ENCODE measurements at places on chromosomes 7 and 10.
A peak's percentile ranks its signal among the peaks of the same experiment; 100 is the strongest.

- no peak overlapping the region for H3K4me3 ChIP-seq
- no peaks in the 10 kb centered on the region for H3K4me1 ChIP-seq
- no peaks in the 10 kb centered on the region for H3K36me3 ChIP-seq
- no peak for DNase-seq
Observed at GRCh38 chr7:3914051-3914775, 613.2 kb downstream of the SDK1 start.

- no peak overlapping the region for H3K27ac ChIP-seq
- no peak for DNase-seq
- H3K36me3 ChIP-seq, result no peaks in the 10 kb centered on the region
- no peaks in the 10 kb centered on the region for H3K4me1 ChIP-seq
- H3K27me3 ChIP-seq, result no peaks in the 10 kb centered on the region
- no peak overlapping the region for H3K4me3 ChIP-seq
Observed at GRCh38 chr10:26939290-26939961, 78.7 kb upstream of the ABI1 start.

GRCh38 chr10:15852111-15852557 lies 8.2 kb downstream of the MINDY3 start:
- no peak overlapping the region for H3K27ac ChIP-seq
- H3K4me3 ChIP-seq, result no peak overlapping the region
- DNase-seq, result no peak

GRCh38 chr7:36811807-36812206 lies 87.5 kb upstream of the AOAH start:
- no peaks in the 10 kb centered on the region for H3K4me1 ChIP-seq
- H3K36me3 ChIP-seq, result no peaks in the 10 kb centered on the region
- no peak overlapping the region for H3K4me3 ChIP-seq

GRCh38 chr7:71775648-71776047 lies 636.5 kb downstream of the CALN1 start:
- H3K4me1 ChIP-seq, result no peaks in the 10 kb centered on the region
- no peak overlapping the region for H3K27ac ChIP-seq
- no peaks in the 10 kb centered on the region for H3K27me3 ChIP-seq
- no peak for DNase-seq
- no peak overlapping the region for H3K4me3 ChIP-seq

GRCh38 chr7:24917510-24918239 lies 62.3 kb downstream of the OSBPL3 start:
- peak; percentile 75 for DNase-seq
- H3K27ac ChIP-seq, result peak overlapping the region; percentile 68
- no peaks in the 10 kb centered on the region for H3K27me3 ChIP-seq
- no peaks in the 10 kb centered on the region for H3K36me3 ChIP-seq

DNA sequence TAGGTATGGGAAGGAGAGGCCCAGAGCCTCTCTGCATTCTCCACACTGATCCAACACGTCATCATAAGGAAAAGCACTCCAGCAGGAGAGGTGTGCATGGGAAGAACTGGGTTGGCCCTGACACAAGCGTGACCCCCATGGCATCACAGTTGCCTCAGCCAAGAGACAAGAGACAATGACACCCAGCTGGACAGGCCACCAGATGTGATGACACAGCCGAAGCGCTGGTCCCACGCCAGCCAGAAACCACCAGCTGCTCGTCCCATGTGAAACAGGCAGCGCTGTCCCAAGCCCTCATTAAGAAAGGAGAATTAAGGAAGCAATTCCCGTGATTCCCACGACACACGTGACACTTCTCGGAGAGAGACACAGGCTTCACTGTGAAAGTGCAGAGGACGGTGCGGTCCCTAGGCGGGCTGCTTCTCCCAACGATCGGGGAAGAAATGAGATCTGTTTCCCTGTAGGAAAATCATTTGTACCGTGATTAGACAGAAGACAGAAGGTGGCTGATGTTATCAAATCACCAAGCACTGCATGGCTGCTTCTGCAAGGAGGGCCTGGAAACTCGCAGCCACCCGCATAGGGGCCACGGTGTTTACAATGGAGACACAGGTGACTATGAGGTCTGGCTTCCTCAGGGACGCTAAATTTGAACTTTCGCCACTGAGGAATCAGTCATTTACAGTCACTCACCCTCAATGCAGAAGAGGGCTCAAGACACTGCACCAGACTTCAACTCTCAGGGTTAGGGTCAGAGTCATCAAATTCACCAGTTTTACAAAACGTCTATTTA lies 74.5 kb downstream of the DIP2C start:
- no peak overlapping the region for H3K4me3 ChIP-seq
- no peaks in the 10 kb centered on the region for H3K4me1 ChIP-seq
- DNase-seq, result no peak
- no peaks in the 10 kb centered on the region for H3K27me3 ChIP-seq
- no peaks in the 10 kb centered on the region for H3K36me3 ChIP-seq
- H3K27ac ChIP-seq, result no peak overlapping the region

- H3K4me3 ChIP-seq, result no peak within 1 kb of the TSS
- H3K27ac ChIP-seq, result no peak within 1 kb of the TSS
- H3K27me3 ChIP-seq, result no peaks in the 10 kb centered on the region
- DNase-seq, result no peak
Observed at GRCh38 chr10:129963641-129964501, at the start of gene EBF3. TSS of gene EBF3 (minus strand) at chr10:129964274. CDS start at chr10:129963768, 506 bp downstream.

DNA sequence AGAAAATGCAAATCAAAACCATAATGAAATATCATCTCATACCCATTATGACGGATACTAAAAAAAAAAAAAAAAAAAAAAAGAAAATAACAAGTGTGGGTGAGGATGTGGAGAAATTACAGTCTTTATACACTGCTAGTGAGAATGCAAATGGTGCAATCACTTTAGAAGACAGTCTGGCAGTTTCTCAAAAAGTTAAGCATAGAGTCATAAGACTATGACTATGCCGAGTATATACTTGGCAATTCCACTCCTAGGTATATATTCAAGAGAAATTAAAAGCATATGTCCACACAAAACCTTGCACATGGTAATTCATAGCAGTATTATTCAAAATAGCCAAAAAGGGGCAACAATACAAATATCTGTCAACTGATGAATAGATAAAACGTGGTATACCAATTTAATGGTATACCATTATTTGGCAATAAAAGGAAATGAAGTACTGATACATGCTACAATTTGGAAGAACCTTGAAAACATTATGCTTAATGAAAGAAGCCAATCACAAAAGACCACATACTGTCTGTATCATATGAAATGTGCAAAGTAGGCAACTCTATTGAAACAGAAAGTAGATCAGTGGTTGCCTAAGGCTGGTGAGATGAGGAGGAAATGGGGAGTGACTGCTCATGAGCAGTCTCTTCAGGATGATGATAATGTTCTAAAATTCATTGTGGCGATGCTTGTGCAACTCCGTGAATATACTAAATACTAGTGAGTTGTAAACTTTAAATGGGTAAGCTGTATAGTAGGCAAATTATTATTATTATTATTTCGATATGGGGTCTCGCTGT lies 90.1 kb upstream of the NANOS1 start:
- H3K36me3 ChIP-seq, result no peaks in the 10 kb centered on the region
- H3K4me1 ChIP-seq, result peaks cover 6% of the 10 kb centered on the region
- H3K4me3 ChIP-seq, result 0 out of 2 replicates have a peak overlapping the region, but pooled peaks have one; percentile 1

DNA sequence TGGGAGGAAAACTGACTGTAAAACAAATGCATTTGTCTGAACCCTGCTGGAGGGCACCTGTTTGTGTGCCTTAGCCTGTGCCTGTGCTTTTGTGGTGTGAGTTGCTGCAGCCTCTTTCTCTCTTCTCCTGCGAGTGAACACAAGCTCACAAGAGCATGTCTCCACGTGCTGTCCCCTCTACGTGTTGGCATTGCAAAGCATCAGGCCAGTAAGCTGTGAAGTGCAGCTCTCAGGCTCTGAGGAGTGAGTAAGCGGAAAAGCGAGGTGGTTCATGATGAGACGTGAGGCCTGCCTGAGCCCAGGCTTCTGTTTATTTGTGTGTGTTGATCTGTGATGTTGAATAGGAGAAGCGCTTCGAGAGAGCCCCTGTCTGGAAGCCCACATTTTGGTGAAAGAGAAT lies 85.6 kb upstream of the PDCD4 start:
- H3K27me3 ChIP-seq, result no peaks in the 10 kb centered on the region
- no peak overlapping the region for H3K27ac ChIP-seq
- no peak for DNase-seq
- H3K4me1 ChIP-seq, result no peaks in the 10 kb centered on the region
- no peak overlapping the region for H3K4me3 ChIP-seq
- H3K36me3 ChIP-seq, result no peaks in the 10 kb centered on the region

DNA sequence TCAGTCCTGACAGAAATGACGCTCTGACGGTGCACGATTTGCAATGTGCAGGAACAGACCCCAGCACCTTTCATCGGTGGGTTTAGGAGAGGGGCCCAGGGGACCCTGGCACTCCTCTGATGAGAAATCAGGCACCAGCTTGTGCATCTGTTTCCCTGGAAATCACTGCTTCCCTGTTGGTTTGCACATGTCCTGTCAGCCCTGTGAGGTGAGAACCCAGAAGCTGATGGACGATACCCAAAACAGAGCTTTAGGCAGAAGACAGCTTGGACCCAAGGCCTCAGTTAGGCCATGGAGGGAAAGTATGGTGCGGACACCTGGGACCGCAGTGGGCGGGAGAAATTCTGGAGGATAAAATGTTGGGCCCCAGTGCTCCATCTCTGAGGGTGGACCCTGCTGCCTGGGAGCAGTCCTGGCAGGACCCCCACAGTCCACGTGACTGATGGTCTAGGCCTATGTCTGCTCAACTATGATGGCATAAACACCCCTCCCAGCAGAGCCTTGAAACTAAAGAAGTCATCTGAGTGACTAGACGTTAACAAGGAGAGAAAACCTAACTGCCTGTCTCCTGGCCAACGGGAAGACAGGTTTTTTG lies 242.8 kb downstream of the PTPRN2 start:
- no peak overlapping the region for H3K4me3 ChIP-seq
- no peaks in the 10 kb centered on the region for H3K4me1 ChIP-seq
- DNase-seq, result no peak
- no peaks in the 10 kb centered on the region for H3K36me3 ChIP-seq

DNA sequence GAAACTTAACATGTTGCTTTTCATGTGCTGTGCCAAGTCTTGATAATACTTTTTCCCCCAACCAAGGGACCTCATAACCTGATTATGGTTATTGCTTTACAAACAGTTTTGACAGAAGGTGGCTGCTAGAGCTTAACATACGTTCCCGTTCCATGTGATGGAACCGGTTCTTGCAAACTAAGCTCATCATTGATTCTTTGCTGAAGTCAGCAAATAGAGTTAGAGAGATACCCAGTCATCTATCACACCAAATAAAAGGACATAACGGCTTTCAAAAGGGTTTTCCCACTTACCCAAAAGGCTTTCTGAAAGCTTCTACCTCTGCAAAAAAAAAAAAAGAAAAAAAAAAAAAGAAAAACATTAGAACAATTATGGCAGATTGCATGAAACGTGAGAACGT lies 230.3 kb upstream of the MDFIC start:
- no peaks in the 10 kb centered on the region for H3K4me1 ChIP-seq
- no peak overlapping the region for H3K27ac ChIP-seq
- H3K36me3 ChIP-seq, result no peaks in the 10 kb centered on the region
- H3K27me3 ChIP-seq, result no peaks in the 10 kb centered on the region
- no peak for DNase-seq

DNA sequence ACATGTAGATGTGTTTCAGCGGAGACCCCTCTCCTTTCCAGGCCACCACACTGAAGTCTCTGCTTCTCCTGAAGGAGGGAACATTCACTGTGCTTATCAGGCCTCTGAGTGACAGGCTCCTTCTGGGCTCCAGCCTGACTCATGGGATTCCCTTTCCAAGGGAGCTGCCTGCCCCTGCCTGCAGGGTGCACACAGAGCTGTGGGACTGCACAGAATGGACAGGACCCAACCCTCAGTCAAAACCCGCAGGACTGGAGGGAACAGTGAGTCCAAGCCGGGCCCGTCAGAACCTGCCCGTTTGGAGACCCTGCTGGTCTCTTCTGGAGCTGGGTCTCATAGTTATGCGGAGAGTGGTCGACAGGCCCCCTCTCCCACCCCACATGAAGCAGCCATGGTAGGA lies 32.6 kb downstream of the PLAC9 start:
- H3K36me3 ChIP-seq, result peaks cover 13% of the 10 kb centered on the region
- no peak overlapping the region for H3K27ac ChIP-seq
- H3K27me3 ChIP-seq, result no peaks in the 10 kb centered on the region
- DNase-seq, result no peak

GRCh38 chr7:4699841-4700240 lies 17.7 kb downstream of the FOXK1 start:
- no peaks in the 10 kb centered on the region for H3K4me1 ChIP-seq
- H3K27me3 ChIP-seq, result no peaks in the 10 kb centered on the region
- no peaks in the 10 kb centered on the region for H3K36me3 ChIP-seq
- DNase-seq, result no peak

- no peak overlapping the region for H3K4me3 ChIP-seq
- no peak for DNase-seq
- H3K27ac ChIP-seq, result no peak overlapping the region
- no peaks in the 10 kb centered on the region for H3K27me3 ChIP-seq
- no peaks in the 10 kb centered on the region for H3K36me3 ChIP-seq
- H3K4me1 ChIP-seq, result no peaks in the 10 kb centered on the region
Observed at GRCh38 chr10:30827531-30828120, 198.1 kb upstream of the LYZL2 start.

DNA sequence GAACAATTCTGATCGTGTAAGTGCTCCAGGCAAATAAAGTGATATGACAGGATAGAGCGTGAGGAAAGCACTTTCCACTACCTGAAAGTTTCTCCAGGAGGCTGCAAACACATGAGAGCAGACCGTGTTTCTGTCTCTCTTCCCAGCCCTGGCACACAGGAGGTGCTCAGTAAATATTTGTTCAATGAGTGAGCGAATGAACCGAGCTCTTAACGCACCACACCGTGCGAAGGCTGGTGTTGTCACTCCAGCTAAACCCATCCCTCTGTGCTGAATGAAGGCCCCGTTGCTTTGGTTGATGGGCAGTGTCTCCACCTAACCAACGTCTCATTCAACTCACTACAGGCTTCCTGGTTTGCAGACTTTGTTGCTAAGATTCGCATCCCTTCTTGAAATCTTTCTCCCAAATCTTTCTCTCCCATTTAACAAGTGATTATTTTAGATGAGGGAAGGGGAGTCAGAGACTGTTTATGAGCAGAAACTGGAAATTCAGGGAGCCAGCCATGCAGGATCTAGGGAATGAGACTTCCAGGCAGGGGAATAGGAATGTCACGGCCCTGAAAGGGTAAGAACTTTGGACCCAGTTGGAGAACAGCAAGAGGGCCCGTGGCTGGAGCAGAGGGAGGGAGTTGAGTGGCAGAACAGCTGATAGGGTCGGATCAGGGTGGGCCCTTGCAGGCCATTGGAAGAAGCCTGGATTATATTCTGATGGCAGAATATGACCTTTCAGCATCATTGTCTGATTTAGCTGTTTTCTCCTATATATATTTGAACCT lies 282.6 kb downstream of the CAMK1D start:
- DNase-seq, result no peak
- no peak overlapping the region for H3K4me3 ChIP-seq
- H3K27ac ChIP-seq, result no peak overlapping the region
